Inflammatory macrophage treated with lipopolysaccharide for 4 hours (primary cell): ENCODE measurements at places on chromosomes 12 and 14.

- no peak for DNase-seq
Measured at GRCh38 chr14:104878582-104878981, 13.5 kb downstream of the CEP170B start.

DNA sequence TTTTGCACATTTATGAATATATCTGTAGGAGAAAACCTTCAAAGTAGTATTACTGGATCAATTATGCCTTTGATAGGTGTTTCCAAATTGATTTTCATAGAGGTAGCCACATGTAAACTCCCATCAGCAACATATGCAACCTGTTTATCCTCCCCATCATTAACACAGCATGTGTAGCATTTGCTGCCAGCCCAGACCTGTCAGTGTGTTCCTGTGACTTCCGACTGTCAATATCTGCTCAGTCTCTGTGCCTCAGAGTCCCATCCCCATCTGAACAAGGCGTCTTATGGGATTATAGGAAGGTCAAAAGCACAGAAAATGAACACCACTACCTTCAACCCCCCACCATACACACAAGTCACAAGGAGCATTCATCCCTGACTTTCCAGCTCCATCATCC is 9.5 kb upstream of the CAPRIN2 start:
- DNase-seq: no peak

DNA sequence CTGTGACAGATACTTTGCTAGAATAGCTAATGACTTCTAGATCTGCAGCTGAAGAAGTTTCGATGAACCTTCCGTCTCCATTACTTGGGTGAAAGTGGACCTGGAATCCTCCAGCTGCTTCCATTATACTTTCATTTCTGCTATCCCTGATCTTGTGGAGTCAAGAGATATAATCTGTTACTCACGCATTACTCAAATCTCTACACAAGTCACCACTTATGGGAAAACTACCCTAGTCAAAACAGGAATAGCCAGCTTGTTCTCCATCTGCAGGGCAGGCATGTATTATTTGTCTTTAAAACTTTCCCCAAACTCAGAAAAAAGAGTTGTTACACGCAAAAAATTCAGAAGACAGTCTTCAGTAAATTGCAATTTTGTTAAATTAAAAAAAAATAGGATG is 2.8 kb upstream of the KTN1 start:
- no peak for DNase-seq

GRCh38 chr14:99540196-99541032 is 59.2 kb downstream of the CCNK start:
- DNase-seq: no peak

DNA sequence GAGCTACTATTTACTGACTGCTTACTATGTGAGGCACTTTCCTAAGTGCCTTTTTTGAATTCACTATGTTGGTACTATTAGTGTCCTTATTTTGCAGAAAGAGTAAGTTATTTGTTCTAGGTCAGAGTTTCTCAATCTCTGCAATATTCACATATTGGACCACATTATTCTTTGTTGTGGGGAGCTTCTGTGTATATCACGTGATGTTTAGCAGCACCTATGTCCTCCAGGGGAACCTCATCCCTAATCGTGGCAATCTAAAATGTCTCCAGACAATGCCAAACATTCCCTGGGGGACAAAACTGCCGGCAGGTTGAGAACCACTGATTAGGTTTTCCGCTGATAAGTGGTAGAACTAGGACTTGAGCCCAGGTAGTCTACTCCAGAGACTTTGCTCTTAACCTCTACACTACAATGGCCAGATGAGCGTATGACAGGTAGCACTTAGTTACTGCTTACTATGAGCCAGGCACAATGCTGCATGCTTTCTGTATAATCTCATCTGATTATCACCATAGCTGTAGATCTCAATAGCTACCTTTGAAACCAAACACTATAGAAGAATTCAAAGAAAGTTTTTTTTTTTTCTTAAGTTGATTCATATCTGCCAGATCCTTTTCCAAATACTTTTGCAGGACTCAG is 38.9 kb downstream of the NELL2 start:
- no peak for DNase-seq
